ENCODE measurements at places on chromosomes 1 and 21.

DNA sequence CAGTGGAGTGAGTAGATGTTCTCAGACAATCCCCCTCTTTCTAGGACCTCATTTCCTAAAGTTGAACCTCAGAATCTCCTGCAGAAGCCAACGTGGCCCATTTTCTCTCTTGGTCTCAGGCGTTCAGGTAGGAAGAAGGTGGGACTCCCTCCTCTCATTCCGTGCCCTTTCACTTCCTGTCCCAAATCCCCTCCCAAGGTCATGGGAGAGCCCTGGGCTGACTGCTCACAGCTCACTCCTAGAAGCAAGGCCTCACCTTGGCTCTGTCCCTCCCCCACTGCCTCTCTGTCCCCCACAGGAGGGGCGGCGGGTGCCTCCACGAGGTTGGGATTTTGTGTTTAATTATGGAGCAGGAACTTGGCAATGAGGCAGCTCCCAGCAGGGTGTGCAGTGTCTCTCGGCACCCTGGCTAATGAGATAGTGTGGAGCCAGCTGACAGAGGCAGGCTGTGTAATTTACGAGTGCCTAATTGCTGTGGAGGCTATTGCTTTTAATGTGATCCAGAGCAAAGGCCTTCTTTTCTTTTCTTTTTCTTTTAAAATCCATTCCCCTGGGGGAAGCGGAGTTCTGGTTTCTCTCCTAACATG is 9.1 kb upstream of the CDK18 start:
- H3K36me3 ChIP-seq = no peaks in the 10 kb centered on the region
- peaks cover 3% of the 10 kb centered on the region for H3K4me1 ChIP-seq
- no peak overlapping the region for H3K4me3 ChIP-seq
- no peak for DNase-seq

GRCh38 chr1:119133987-119134386 is 6.5 kb downstream of the WARS2 start:
- no peaks in the 10 kb centered on the region for H3K36me3 ChIP-seq
- H3K4me3 ChIP-seq = no peak overlapping the region
- H3K27ac ChIP-seq = no peak overlapping the region
- peak; percentile 63 for DNase-seq
- peaks cover 3% of the 10 kb centered on the region for H3K4me1 ChIP-seq

DNA sequence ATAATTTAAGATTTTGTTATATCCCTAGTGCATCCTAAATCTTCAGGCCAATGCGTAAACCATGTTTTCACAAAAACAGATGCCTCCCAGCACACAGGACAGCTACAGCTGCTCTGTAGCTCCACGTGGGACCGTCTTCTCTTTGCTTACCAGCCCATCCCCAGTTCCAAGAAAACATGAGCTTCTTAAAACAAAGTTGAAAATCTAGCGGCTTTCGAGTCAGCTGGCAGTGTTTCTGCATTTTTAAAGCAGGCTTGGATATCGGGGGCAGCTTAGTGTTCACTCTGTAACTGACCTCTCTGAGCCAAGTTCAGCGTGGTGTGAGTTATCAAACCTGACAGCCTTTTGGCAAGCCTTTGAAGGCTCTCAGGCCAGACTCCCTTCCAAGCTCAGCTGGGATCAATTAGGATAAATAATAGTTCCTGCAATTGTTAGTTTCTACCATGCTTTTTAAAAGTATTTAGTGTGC is 881.5 kb downstream of the LTN1 start:
- peak; percentile 92 for DNase-seq
- H3K4me3 ChIP-seq = peak overlapping the region; percentile 2
- H3K27ac ChIP-seq = peak overlapping the region; percentile 92

DNA sequence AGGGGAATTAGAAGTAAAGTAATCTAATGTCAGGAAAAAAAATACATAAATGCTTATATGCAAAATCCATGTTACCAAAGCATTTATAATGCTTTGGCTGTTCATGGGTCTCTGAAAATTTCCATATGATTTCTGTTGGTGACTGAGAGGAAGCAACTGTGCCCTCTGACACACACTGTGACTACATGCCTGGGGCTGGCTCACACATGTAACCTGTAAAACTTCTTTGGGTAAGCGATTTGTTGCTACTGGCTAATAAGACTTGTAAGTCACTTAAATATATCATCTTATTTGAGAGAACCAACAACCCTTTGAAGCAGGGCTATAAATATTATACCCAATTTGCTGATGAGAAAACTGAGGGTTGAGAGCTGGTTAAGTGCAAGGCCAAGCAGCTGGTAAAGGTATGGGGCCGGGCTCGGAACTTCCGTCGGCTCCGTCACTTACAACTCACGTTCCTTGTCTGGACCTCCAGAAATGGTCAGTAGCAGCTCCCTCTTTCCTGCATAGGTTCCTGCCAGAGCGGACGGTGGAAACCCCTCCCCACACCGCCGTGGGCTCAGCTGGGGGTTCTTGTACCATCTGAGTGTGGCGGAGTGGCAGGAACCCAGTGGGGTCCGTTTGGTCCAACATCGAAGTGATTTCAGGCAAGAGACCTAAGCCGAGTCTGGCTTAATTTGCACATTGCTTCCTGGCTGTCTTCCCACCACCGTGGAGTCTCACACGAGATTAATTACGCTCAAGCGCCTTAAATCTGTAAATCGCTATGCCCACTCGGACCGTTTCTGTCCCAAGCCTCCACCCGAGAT is 714 bp downstream of the DFFA start:
- peak overlapping the region; percentile 78 for H3K4me3 ChIP-seq
- no peaks in the 10 kb centered on the region for H3K27me3 ChIP-seq
- DNase-seq = peak; percentile 33
- peak overlapping the region; percentile 41 for H3K27ac ChIP-seq
- no peaks in the 10 kb centered on the region for H3K4me1 ChIP-seq

DNA sequence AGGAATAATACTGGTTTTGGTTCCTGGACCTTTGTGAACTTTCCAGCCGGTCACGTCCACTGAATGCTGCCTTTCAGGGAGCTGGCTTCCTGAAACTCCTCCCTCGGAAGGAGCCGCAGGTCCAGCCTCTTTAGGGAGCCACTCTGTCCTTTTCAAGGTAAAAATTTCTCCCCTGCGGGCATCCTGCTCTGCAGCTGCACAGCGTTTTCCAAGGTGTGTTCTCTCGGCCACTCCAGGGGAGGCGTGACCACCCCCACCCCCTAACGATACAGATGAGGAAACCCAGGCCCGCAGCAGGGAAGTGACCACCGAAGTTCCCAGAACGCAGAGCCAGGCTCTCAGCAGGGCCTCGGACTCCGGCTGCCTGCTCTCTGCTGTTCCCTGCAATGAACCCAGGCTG is 21.5 kb downstream of the PADI2 start:
- no peak for DNase-seq
- no peak overlapping the region for H3K4me3 ChIP-seq
- H3K36me3 ChIP-seq = no peaks in the 10 kb centered on the region
- H3K27ac ChIP-seq = no peak overlapping the region

GRCh38 chr1:110211496-110212168 is 1.5 kb downstream of the KCNC4 start:
- peaks cover 59% of the 10 kb centered on the region for H3K27me3 ChIP-seq
- no peak overlapping the region for H3K4me3 ChIP-seq
- no peak for DNase-seq
- H3K36me3 ChIP-seq = no peaks in the 10 kb centered on the region
- H3K4me1 ChIP-seq = no peaks in the 10 kb centered on the region

DNA sequence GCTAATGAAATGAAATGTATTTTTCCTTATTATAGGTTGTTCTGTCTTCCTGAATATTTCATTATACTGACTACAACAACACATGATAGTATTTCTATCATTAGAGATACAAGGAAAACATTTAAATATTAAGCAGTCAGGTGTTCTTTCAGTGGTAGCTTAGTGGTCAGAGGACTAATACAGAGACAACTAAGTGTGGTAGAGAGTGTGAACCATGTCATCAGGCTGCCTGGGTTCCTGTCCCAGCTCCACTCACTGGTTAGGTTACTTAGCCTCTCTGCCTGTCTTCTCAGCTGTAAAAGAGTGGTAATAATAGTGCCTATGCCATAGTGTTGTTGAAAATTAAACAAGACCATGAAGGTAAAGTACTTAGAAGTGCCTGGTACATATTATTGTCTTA is 3.9 kb downstream of the UAP1 start:
- no peak for DNase-seq
- peaks cover 8% of the 10 kb centered on the region for H3K36me3 ChIP-seq
- H3K4me3 ChIP-seq = no peak overlapping the region
- peaks cover 10% of the 10 kb centered on the region for H3K4me1 ChIP-seq
- H3K27me3 ChIP-seq = no peaks in the 10 kb centered on the region

DNA sequence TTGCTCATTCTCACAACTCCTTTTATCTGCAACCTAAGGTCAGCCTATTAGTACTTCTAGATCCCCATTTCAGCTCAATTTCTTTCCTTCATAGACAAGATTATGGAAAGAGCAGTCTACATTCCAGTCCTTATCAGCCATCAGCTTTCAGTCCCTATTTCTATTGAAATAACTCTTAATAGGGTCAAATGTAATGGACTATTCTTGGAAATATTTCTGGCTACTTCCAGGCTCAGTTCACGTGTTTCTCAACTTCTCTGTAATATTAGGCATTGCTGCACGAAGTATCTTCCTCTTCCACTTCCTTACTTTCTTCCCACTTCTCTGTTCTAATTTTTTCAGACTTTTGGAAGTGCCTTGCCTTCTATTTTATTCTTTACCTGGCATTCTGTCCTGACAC is 232.9 kb upstream of the USP25 start:
- no peak for DNase-seq
- no peaks in the 10 kb centered on the region for H3K27me3 ChIP-seq
- H3K4me1 ChIP-seq = no peaks in the 10 kb centered on the region
- H3K27ac ChIP-seq = no peak overlapping the region

- no peak for DNase-seq
- H3K4me3 ChIP-seq = no peak overlapping the region
- H3K36me3 ChIP-seq = no peaks in the 10 kb centered on the region
- H3K4me1 ChIP-seq = no peaks in the 10 kb centered on the region
- H3K27me3 ChIP-seq = no peaks in the 10 kb centered on the region
These were observed 333.6 kb downstream of the PAPPA2 start for GRCh38 chr1:176796583-176796982.

DNA sequence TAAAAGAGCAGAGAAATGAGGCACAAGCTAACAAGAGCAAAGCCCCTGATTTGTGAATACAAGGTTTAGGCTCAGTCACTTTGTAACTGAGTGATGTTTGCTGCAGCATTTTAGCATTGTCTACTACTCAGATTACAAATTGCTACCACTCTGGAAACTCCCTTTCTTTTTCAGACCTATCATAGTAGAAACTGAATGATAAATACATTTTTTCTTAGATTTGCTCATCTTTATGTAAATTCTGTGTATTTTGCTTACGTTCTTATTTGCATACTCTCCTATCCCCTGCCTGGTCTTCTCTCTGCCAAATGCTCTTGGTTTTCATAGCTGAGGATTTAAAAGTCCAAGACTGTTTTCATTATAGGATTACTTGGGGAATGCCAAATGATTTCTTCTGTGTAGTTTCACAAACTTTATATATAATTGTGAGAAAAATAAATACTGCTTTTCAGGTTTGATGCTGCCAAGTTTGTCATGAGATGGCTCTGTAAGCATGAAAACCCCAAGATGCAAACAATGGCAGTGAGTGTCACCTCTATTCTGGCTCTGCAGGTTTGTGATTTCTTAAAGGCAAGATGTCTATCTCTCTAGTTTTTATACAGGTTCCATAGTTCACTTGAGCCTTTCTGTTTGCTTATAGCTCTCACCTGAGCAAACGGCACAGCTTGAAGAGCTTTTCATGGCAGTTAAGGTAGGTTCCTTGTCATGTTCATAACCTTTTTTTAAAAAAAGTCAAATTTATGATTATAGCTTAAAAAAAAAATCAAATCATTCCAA is 24.7 kb downstream of the ZYG11A start:
- DNase-seq = peak; percentile 14
- H3K27me3 ChIP-seq = no peaks in the 10 kb centered on the region
- H3K27ac ChIP-seq = no peak overlapping the region
- no peaks in the 10 kb centered on the region for H3K36me3 ChIP-seq
- no peak overlapping the region for H3K4me3 ChIP-seq

DNA sequence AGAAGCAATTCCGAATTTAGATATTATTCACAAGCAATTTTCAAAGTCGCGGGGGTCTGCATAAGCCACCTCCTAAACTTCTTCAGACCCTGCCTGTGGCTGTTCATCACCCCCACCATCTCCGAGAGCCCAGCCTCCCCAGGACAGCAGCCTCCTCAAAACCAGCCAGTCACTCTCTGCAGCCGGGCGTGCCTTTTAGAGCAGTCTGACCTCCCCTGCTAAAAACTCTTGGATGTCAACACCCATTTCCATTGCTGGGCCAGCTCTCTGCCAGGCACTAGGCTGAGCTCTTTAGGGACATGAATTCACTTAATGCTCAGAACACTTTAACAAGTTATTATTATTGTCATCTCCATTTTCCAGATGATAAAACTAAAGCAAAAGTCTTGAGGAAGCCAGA is 11.7 kb downstream of the ADPRS start:
- H3K4me3 ChIP-seq = no peak overlapping the region
- H3K36me3 ChIP-seq = no peaks in the 10 kb centered on the region
- no peak for DNase-seq
- no peaks in the 10 kb centered on the region for H3K4me1 ChIP-seq
- H3K27ac ChIP-seq = no peak overlapping the region
- no peaks in the 10 kb centered on the region for H3K27me3 ChIP-seq

- H3K4me1 ChIP-seq = no peaks in the 10 kb centered on the region
- no peak overlapping the region for H3K4me3 ChIP-seq
- DNase-seq = no peak
- H3K36me3 ChIP-seq = no peaks in the 10 kb centered on the region
- no peaks in the 10 kb centered on the region for H3K27me3 ChIP-seq
These were observed 172.1 kb upstream of the RNPC3 start for GRCh38 chr1:103353391-103353790.

DNA sequence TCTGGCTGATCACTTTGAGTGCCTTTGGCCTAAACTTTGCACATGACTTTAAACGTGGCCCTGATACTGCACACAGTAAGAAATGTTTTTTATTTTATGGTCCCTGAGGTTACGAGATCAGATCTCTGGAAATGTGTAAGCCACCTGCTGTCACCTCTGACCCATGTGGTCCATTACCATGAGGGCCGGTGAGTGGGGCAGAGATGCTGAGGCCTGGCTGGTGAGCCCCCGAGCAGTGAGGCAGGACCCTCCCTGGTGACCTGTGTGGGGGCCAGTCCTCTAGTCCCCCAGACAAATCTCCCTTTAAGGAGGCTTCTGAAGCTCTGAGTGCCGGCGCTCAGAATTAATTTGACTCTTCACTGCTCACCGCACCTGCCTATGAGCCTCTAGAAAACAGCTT is 12.4 kb downstream of the TFF3 start:
- H3K27me3 ChIP-seq = peaks cover 29% of the 10 kb centered on the region
- no peaks in the 10 kb centered on the region for H3K36me3 ChIP-seq
- no peak overlapping the region for H3K27ac ChIP-seq
- no peaks in the 10 kb centered on the region for H3K4me1 ChIP-seq
- no peak for DNase-seq
- no peak overlapping the region for H3K4me3 ChIP-seq

- H3K27me3 ChIP-seq = no peaks in the 10 kb centered on the region
- H3K36me3 ChIP-seq = no peaks in the 10 kb centered on the region
- no peak for DNase-seq
- peaks cover 17% of the 10 kb centered on the region for H3K4me1 ChIP-seq
- no peak overlapping the region for H3K27ac ChIP-seq
These were observed 268.2 kb upstream of the SGIP1 start for GRCh38 chr1:66265796-66266195.

Measured in IMR-90 (cell line).